Karpas-422 (cell line): ENCODE measurements at places on chromosomes 2 and 18. TPM values are rescaled to one million over a fixed set of nuclear protein-coding genes. Genes with fewer than 3 reads are reported as not detected.

DNA sequence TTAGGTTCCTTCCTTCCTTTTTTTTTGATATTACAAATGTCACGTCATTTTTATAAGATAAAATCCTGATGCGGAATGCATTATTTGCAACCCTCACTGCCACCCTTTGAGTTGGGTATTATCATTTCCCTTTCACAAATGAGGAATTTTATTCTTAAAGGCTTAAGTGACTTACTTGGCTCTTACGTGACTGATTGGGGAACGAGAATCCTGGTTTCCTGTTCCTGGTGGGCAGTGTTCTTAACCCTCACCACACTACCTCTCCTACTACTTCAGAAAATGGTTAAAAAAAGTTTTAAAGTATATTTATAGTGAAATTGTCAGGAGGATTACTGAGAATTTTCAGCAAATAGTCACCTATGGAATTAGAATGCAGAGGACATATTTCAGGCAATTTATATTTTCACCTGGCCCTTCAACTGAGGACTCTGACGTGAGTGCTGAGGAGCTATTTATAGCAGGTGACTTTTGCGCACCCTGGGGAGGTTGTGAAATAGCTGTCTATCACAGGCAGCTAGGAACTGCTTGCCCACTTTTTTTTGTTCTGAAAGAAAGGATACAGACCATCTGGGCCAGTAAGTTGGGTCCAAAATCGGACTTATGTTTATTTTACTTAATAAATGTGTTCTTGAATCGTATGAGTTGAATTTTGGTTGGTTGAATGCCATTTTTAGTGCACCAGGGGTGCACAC, 18.7 kb upstream of the RASGRP3 start:
- H3K27me3 ChIP-seq: no peaks in the 10 kb centered on the region
- no peaks in the 10 kb centered on the region for H3K36me3 ChIP-seq
- H3K4me1 ChIP-seq: peaks cover 3% of the 10 kb centered on the region

DNA sequence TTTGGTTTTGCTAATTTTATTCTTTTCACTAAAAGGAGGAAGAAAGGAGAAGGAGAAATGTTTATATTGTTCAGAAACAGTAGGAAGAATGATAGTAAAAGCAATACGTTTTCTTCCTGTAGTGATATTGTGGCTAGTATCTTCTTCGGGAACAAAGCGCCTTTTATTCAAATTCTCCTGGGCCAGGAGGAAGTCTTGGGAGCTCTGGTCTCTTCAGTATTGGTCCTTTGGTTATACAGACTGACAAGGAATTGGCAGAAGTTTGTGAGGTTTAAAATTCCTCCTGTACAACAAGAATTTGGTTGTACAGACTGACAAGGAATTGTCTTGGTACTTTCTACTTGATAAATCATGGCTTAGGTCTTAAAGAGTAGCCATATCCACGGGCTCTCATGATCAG, 9.9 kb downstream of the GIGYF2 start:
- DNase-seq: no peak
- no peaks in the 10 kb centered on the region for H3K27me3 ChIP-seq
- H3K4me1 ChIP-seq: no peaks in the 10 kb centered on the region
- no peak overlapping the region for H3K27ac ChIP-seq
- peaks cover 30% of the 10 kb centered on the region; the same call in 1 of the 2 replicates for H3K36me3 ChIP-seq

GRCh38 chr18:13676471-13676870, 49.9 kb downstream of the FAM210A start:
- H3K4me3 ChIP-seq: no peak overlapping the region
- H3K27me3 ChIP-seq: no peaks in the 10 kb centered on the region
- H3K36me3 ChIP-seq: peaks cover 10% of the 10 kb centered on the region; the same call in 1 of the 2 replicates
- DNase-seq: no peak
- peaks cover 29% of the 10 kb centered on the region for H3K4me1 ChIP-seq
- no peak overlapping the region for H3K27ac ChIP-seq

GRCh38 chr2:84788498-84788897, 92.4 kb downstream of the TRABD2A start:
- no peaks in the 10 kb centered on the region for H3K4me1 ChIP-seq
- H3K36me3 ChIP-seq: no peaks in the 10 kb centered on the region
- no peak for DNase-seq
- no peak overlapping the region for H3K4me3 ChIP-seq
- H3K27ac ChIP-seq: no peak overlapping the region

DNA sequence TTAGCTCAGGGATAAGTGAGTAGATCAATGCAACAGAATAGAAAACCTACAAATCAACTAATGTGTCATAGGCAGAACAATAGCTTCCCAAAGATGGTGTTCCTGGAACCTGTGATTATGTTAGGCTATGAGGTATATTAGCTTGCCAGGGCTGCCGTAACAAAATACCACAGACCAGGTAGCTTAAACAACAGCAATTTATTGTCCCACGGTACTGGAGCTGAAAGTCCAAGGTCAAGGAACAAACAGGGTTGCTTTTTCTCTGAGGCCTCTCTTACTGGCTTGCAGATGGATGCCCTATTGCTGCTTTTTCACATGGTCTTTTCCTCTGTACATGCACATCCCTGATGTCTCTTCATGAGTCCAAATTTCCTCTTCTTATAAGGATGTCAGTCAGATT, 354.9 kb downstream of the TNS1 start:
- no peak overlapping the region for H3K4me3 ChIP-seq
- no peaks in the 10 kb centered on the region for H3K4me1 ChIP-seq
- no peak for DNase-seq
- no peaks in the 10 kb centered on the region for H3K36me3 ChIP-seq

DNA sequence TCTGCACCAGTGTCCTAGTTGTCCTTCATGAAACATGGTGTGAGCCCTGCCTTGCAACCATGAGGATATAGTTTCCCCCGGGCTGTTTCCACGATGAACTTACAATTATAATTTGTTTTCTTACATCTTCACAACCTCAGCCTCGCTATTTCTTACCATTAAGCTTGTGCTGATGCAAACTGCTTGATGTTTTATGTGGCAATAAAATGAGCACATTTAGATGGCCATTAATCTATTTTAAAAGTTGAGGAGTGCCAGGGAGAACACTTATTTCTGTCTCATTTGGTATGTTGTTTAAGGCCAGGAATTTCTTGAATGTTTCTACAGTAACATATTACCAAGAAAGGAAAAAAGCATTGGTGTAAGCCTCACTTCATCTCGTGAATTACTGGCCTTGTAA, 214.5 kb upstream of the SLC8A1 start:
- H3K4me1 ChIP-seq: no peaks in the 10 kb centered on the region
- no peaks in the 10 kb centered on the region for H3K36me3 ChIP-seq
- no peak for DNase-seq
- H3K4me3 ChIP-seq: no peak overlapping the region
- H3K27me3 ChIP-seq: no peaks in the 10 kb centered on the region

DNA sequence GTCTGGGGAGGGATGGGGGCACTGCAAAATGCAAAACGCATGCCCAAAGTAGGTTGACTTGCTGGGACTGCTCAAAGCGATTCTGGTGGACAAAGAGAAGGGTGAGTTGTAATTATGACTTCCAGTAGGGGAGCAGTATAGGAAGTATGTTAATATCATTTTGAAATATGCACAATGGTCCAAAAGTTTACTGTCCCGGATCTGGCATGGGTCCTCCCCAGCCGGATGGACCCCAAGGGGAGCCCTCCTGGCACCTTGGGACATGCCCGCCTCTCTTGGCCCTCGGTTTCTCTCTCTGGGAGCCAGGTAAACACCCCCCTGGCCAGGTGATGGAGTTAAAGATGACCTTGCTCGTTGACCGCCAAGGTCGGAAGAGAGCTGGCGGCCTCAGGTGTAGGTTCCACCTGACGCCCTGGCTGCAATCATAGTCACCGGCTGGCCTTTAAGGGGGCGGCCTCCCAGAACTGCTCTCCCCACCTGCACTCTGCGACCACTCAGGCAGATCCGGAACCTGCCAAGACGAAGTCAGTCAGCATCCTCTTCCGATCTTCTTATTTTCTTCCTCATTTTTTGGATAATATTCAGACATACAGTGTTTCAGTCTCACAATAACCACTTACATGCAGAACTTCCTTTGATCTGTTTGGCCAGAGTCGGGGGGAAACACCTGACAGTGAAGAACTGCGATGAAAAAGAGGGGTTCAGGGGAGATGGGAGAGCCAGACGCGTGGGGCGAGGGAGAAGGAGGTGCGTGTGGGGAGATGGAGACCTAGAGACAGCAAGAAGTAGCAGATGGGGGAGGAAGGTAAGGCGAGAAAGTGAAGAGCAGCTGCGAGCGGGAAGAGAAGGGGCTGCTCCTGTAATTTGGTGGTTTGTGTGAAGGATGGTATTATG, 148.3 kb downstream of the MEIS1 start:
- H3K27ac ChIP-seq: no peak overlapping the region
- H3K36me3 ChIP-seq: no peaks in the 10 kb centered on the region
- no peaks in the 10 kb centered on the region for H3K27me3 ChIP-seq
- no peak for DNase-seq

GRCh38 chr2:95329891-95330793, 33.0 kb downstream of the KCNIP3 start:
- H3K27me3 ChIP-seq: no peaks in the 10 kb centered on the region
- no peak overlapping the region for H3K27ac ChIP-seq
- H3K4me3 ChIP-seq: no peak overlapping the region
- no peak for DNase-seq
- H3K4me1 ChIP-seq: peaks cover 10% of the 10 kb centered on the region

DNA sequence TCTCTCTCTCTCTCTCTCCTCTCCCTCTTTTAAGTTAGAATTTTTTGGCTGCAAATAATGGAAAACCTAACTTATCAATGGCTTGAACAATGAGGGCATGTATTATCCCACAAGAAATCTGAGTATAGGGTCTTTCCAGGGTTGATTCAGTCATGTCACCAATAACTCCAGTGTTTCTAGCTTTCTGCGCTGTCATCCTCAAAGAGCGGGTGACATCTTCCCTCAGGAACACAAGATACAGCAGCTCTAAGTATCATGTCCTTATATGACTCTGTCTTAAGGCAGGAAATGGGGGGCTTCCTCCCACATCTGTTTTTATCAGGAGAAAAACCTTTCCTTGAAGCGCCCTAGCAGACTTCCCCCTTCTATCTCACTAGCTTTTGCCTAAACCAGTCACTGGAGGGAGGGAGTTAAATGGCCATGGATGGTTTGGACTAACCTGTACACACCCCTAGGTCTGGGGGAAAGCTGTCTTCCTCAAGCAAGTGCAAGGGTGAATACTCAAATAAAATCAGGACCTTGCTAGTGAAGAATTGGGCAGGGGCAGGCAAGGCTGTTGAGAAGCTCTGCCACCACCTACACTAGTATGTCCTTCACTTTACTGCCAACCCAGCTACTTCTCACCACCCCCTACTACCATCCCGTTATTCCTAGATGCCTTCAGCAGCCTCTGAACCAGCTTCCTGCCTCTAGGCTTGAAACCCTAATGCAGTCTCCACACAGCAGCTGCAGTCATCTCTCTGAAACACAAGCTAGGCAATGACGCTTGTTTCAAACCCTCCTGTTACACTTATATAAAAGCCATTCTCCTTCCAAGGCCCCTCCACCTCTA, 7.5 kb upstream of the TUBA4A start:
- DNase-seq: no peak
- H3K27me3 ChIP-seq: no peaks in the 10 kb centered on the region
- H3K4me3 ChIP-seq: no peak overlapping the region
- H3K36me3 ChIP-seq: no peaks in the 10 kb centered on the region
- no peak overlapping the region for H3K27ac ChIP-seq

DNA sequence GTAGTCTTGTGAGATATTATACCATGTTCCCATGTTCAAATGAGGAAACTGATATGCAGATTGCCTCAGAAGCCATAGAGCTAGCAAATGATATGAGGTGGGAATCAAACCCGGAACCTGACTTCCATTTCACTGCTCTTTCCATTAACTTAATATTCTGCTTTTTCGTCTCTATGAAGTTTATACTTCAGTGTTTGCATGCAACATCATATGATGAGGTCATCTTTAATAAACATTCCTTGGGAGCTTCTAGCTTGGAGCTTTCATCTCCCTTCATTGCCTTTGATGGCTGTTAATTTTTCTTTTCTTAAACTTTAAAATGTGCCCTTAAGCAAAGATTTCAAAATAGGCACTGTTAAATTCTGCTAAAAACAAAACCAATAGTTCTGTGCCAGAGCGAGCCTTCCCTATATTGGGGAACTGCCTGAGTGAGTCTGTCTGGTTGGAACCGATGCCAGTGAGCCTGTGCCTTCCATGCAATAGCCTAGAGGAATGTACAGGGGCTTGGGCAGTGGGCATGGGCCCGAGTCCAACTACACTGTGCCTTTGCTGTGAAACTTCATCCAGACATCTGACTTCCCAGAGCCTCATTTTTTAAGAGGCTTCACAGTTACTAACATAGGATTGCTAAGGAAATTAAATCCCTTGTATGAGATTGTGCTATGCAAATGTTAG, 91.1 kb upstream of the TMEM200C start:
- no peak overlapping the region for H3K27ac ChIP-seq
- no peaks in the 10 kb centered on the region for H3K36me3 ChIP-seq
- peaks cover 22% of the 10 kb centered on the region for H3K4me1 ChIP-seq
- no peak overlapping the region for H3K4me3 ChIP-seq
- no peak for DNase-seq

DNA sequence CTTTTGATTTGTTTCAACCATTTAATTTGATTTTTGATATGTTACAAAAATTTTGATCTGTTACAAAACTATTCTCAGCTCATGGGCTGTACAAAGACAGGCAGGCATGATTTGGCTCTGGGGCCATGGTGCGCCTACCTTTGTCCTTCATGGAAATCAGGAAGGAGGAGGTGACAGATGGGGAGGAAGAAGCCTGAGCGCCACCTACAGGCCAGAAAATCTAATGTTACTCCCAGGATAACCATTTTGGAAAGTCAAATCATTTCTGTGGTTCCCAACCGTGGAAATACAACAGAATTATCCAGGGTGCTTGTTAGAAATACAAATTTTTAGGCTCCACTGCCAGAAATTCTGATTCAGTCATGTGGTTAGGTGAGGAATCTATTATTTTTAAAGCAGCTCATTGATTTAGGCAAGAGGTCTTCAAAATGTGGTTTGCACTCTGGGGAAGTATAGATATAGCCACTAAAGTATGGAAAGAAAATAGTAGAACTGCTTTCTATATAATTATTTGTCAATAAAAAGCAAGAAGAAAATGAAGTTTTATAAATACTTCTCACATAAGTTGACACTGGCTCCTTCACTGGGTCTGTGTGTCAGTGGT, 93.9 kb downstream of the EVA1A start:
- H3K27ac ChIP-seq: no peak overlapping the region
- H3K4me3 ChIP-seq: no peak overlapping the region
- H3K36me3 ChIP-seq: no peaks in the 10 kb centered on the region
- H3K4me1 ChIP-seq: peaks cover 21% of the 10 kb centered on the region
- 0 out of 2 replicates have a peak, but pooled peaks cover 2% of the 10 kb centered on the region for H3K27me3 ChIP-seq

- H3K36me3 ChIP-seq: peaks cover 3% of the 10 kb centered on the region; the same call in 1 of the 2 replicates
- peak; percentile 90 for DNase-seq
- peak overlapping the region; percentile 91 for H3K4me3 ChIP-seq
- H3K27me3 ChIP-seq: no peaks in the 10 kb centered on the region
Measured at GRCh38 chr18:74597034-74597661, 522 bp upstream of the ZNF407 start.

- DNase-seq: no peak
- H3K27me3 ChIP-seq: no peaks in the 10 kb centered on the region
- no peaks in the 10 kb centered on the region for H3K36me3 ChIP-seq
Measured at GRCh38 chr18:8769509-8770095, 64.2 kb downstream of the MTCL1 start.

SERPINB12 gene
- not detected in 2 replicates for total RNA-seq

PRSS56 gene
- not detected in 2 replicates for total RNA-seq

LPIN1 gene
- 4.9 and 10.8 TPM in 2 replicates for total RNA-seq
